GM12865 (cell line): ENCODE measurements at places on chromosomes 12 and 14.

DNA sequence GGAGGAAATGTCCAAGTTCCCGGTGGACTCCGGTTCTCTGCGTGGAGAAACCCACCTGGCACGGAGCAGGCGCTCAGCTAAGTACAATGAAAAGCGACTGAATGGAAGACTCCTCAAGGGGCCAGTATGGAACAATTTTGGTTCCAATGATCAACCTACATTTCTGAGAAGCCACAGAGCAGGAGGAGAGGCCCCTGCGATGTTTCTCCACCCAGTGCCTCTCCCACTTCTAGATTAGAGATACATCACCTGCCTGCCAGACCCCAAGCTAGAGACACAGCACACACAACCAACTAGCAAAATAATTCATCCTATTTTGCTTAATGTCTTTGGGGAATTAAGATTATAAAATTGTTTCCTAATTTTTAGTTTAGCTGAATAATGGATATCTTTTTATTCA lies 38.8 kb downstream of the ATG14 start:
- no peak for DNase-seq

- no peak for DNase-seq
Observed at GRCh38 chr12:4108803-4109345, 164.7 kb upstream of the CCND2 start.

DNA sequence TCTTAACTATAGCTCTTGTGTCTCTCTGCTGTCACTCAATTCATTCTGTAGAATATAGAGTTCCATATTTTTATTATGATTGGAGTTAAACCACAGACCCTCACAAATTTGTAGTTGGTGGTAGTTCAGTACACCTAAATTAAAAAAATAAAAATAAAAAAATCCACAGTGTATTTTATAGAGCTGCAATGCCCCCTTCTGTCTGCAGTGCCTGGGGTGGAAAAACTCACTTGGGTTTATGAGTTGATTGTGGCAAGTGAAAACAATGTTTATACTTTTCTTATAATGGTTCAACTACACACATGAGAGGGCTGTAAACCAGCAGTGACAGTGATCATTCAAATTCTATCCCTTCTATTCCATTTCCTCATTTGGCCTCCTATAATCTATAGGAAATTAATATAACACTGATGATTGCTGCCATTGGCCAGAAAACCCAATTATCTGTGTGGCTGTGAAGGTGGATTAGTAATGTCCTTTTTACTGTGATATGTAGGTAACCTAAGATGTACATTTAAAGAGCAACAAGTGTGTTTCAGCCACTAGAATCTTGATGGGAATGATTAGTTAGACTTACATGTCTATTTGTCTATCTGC lies 166.9 kb upstream of the LRIG3 start:
- DNase-seq, result no peak

- DNase-seq, result no peak
Observed at GRCh38 chr12:118046430-118046829, 14.5 kb downstream of the WSB2 start.

DNA sequence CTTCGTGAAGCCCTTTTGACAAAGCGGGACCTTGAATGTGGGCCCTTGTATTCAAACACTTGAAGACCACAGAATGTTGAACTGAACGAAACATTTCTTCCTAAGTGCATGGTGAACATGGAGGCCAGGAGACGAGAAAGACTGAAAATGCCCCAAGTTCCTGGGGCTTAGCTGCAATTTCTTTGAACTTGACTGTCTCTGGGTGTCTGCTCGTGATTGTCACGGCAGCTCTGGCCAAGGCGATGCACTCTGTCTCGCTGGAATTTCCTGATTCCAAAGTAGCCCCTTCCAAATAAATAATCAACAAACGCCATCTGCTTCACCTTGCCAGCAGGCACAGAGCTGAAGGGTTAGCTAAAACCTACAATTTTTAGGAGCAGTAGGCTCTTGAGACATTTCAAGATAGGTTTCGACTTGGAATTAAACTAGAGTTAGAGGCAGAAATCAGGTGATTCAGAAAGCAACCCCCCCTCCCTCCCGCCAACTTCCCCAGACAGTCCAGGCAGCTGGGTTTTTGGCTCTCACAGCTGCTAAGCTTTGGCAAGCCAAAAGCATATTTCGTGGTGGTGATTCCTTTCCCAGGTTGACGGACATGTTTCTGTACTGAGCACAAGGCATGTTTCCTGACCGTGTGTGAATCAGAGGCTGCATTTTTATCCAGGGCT lies 13.5 kb upstream of the IRF2BPL start:
- peak; percentile 30 for DNase-seq

DNA sequence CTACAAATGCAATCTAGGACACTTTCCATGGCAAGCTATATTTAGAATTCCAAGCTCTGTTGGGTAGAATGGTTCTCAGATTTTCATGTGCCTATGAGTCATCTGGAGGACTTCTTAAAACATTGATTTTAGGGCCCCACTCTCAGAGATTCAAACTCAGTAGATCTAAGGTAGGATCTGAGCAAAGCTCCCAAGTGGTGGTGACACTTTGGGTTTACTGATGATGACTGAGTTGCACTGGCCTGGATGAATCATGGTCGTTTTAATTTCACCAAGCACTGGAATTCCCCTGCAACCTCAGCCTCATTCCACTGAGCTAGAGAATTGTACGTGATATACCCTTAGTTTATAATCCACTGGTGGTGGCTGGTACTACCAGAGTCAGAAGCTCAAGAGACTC lies 86.5 kb downstream of the PPM1H start:
- DNase-seq, result peak; percentile 56

- no peak for DNase-seq
Observed at GRCh38 chr12:40942326-40942725, 245.8 kb upstream of the PDZRN4 start.

- no peak for DNase-seq
Observed at GRCh38 chr12:41512497-41512896, 324.4 kb downstream of the PDZRN4 start.
